ENCODE measurements at places on chromosomes 13 and 19. TPM values are rescaled to one million over a fixed set of nuclear protein-coding genes. Genes with fewer than 3 reads are reported as not detected.

NLRP4 gene
- not detected for total RNA-seq

CGB8 gene
- not detected for total RNA-seq

DNA sequence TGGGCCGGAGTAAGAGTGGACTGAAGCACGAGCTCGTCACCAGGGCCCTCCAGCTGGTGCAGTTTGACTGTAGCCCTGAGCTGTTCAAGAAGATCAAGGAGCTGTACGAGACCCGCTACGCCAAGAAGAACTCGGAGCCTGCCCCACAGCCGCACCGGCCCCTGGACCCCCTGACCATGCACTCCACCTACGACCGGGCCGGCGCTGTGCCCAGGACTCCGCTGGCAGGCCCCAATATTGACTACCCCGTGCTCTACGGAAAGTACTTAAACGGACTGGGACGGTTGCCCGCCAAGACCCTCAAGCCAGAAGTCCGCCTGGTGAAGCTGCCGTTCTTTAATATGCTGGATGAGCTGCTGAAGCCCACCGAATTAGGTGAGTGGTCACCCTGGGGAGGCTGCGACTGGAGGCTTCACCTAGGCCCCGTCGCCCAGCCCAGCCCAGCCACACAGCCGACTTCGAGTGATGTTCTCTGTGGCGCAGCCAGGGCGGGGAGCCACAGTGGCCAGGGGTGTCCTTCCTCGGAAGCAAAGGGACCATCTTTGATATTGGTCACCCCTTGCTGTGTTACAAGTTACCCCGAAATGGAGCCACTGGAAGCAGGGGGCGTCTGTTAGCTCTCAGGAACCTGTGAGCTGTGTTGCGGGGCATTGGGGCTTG lies 5.6 kb downstream of the PIAS4 start:
- DNase-seq, result no peak
- H3K36me3 ChIP-seq, result peaks cover 4% of the 10 kb centered on the region
- H3K4me3 ChIP-seq, result no peak overlapping the region
- H3K4me1 ChIP-seq, result peaks cover 23% of the 10 kb centered on the region
- no peak overlapping the region for H3K27ac ChIP-seq
- no peaks in the 10 kb centered on the region for H3K27me3 ChIP-seq

GRCh38 chr13:93927431-93927830 lies 552.1 kb downstream of the DCT start:
- H3K4me1 ChIP-seq, result peaks cover 17% of the 10 kb centered on the region
- no peak for DNase-seq
- no peak overlapping the region for H3K4me3 ChIP-seq
- H3K36me3 ChIP-seq, result no peaks in the 10 kb centered on the region
- no peaks in the 10 kb centered on the region for H3K27me3 ChIP-seq
- H3K27ac ChIP-seq, result no peak overlapping the region

GRCh38 chr13:40464337-40465014 lies 202.0 kb downstream of the FOXO1 start:
- no peaks in the 10 kb centered on the region for H3K4me1 ChIP-seq
- peaks cover 5% of the 10 kb centered on the region for H3K27me3 ChIP-seq
- H3K4me3 ChIP-seq, result no peak overlapping the region
- no peak overlapping the region for H3K27ac ChIP-seq
- no peaks in the 10 kb centered on the region for H3K36me3 ChIP-seq
- no peak for DNase-seq

DNA sequence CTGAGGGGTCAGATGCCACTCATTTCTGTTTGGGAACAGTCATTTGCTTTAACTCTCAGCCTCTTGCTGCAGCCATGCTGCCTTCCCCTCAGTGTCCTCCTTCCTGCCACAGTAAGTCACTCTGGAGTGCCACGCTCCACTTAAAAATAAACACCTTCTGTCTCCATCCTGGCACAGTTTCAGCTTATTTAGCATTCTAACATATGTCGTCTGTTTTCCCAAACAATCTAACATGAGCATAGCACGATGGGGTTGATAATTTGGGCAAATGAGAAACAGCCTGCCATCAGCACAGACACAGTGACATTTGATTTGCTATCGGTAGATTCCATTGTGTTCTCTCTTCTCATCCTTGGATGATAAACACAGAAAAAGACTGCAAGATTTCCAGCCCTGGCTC lies 768.6 kb downstream of the UQCRFS1 start:
- DNase-seq, result no peak
- peaks cover 5% of the 10 kb centered on the region for H3K27me3 ChIP-seq
- H3K36me3 ChIP-seq, result peaks cover 2% of the 10 kb centered on the region
